Activated CD8-positive, alpha-beta T cell treated with anti-CD3 and anti-CD28 coated beads, Interleukin-2, amount 10 ng/mL, durations not matched to agents 7 days and 5 days (primary cell): ENCODE measurements at places on chromosomes 11 and 22.

GRCh38 chr11:102552020-102552419 lies 21.5 kb upstream of the MMP7 start:
- DNase-seq: no peak

DNA sequence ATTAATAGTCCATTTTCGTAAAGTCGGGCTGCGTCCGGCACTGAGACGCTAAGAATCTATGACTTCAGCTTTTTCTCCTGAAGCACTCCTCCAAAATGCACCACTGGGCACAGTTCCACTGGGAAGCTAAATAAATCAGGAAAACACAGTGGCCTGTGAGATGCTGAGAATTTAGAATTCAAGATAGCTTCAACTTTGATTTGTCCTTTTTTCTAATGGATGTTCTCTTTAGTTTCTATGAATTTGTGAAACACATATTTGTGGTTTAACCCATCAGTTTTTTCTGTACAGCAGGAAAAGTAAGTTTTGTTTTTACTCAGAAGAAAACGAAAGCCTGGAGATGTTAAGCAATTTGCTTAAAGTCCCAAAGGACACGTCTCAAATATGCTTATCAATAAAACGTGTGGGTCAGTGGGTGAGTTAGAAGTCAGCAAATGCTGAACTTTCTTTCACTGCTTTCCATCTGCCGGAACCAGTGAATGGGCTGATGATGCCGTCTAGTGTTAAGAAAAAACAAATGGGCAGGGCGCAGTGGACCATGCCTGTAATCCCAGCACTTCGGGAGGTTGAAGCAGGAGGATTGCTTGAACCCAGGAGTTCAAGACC lies 40.7 kb upstream of the CLMP start:
- no peak for DNase-seq

DNA sequence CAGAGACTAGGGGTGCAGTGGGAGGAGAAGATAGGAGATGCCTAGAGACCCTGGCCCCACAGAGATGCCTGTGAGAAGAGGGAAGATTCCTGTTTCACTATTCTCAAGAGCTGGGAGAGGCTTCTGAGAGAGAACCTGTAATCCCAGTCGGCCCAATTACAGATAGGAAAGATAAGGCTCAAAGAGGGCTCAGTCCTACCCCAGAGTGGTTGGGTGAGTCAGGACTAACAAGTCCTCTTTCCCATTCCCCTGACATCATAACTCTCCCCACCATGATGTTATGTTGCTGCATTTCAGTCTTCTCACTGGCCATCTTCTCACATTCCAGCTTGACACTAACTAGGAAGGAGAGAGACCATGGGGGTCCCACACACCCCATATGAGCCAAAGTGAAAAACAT lies 17.9 kb downstream of the ARHGEF12 start:
- no peak for DNase-seq

- no peak for DNase-seq
Observed at GRCh38 chr11:77647654-77648305, 10.2 kb upstream of the CLNS1A start.

DNA sequence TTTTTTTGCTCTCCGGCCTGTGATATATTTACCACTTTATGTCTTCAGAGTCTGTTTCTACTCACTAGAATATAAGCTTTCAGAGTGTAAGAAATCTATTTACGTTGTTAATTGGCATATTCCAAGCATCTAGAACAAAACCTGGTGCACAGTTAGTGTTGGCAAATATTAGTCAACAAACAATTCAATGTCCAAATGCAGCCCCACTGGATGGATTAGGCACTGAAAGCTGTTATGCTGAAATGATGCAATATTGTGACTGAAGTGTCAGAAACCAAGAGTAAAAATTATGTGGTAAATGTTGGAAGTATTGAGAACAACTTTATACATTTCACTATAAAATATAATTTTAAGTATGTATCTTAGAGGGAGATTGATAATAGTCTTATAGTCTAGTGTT lies 24.8 kb downstream of the CASP4 start:
- DNase-seq: no peak

DNA sequence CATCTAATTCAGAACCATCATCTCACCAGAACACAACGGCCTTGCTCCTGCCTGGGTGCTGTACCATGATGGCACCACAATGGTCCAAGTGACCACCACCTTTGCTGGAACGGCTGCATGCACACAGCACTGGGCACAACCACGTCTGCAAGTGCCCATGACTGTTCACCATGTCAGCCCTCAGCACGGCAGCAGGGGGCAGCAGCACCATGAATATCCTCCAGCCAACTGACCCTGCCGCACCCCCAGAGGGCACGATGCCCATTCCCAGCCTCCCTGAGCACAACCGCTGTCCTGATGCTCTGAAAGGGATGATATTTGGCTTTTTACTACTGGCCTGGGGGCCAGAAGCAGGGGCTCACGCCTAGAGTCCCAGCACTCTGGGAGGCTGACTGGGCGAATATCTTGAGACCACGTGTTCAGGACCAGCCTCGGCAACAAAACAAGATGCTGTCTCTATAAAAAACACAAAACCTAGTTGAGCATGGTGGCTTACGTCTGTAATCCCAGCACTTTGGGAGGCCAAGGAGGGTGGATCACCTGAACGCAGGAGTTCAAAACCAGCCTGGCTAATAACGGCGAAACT lies 25.7 kb downstream of the DRD4 start:
- peak; percentile 54 for DNase-seq

- no peak for DNase-seq
Observed at GRCh38 chr11:36354221-36355003, 58.3 kb downstream of the PRR5L start.

GRCh38 chr22:49992921-49993648 lies 19.5 kb downstream of the IL17REL start:
- DNase-seq: peak; percentile 75

- no peak for DNase-seq
Observed at GRCh38 chr11:80338231-80338630, 897.4 kb upstream of the TENM4 start.
